MG63 (cell line): ENCODE measurements at places on chromosomes 5 and 9. TPM values are rescaled to one million over a fixed set of nuclear protein-coding genes. Genes with fewer than 3 reads are reported as not detected.
A peak's percentile ranks its signal among the peaks of the same experiment; 100 is the strongest.

DNA sequence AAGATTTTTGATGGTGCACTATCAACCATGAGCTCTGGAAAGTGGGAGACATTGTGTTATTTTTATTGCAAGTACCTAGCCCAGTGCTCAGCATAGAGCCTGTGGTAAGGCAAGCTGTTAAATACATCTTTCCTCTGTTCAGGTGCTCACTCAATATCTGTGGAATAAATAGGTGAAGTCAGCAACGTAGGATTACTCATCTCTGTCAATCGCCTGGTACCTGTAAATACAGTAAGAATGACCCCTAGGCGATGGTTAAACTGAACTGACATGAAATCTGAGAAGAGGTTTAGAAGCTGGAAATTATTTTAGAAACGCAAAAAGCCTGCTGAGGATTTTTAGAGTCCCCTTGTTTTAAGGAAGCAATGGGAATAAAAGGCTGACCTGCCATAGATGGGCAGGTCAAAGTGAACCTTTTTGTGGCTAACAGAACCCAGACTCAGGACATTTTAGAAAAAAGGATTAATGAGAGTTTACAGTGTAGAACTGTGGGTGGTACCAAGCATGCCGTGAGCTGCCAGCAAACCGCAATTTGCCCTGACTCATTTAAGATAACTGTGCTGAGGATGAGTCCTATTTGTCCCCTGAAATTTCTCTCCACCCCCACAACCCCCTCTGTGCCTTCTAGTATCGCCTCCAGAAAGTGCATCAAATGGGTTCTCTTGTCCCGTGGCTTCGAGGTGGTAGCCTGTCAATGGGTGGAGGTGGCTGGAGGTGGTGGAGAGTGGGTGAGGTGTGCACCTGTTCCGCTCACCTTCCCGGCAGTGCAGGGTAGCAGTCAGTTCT is 375.1 kb downstream of the MED10 start:
- DNase-seq, result peak; percentile 23

DNA sequence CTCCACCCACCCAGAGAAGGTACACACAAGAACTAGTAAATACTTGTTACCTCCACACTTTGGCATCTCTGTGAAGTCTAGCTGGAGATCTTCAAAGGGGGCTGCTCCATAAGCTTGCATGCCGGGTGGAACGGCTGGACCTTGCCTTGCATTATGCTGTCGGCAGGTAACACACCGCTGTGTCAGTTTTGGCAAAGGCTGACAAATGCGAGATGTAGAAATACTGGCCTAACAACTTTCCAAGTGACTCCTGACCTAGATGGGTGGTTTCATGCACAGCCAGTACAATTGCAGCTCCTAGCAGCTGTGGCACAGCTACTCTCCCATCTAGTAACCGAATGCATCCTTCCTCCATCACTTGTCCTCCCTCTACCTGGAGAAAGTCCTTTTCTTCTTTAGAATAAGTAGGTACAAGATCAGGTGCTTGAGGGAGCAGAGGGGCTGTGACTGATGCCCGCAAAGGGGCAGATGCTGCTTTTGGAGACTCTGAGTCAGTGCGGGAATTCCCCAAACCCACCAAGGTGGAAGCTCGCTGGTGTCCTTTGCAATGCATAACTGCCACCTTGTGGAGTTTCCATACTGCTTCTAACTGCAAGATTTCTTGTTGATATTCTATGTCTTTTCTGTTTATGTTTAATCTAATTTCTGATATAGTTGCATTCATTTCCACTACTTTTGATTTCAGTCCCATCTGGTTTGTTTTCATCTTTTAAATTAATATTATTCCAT is 78.4 kb downstream of the TMEM161B start:
- DNase-seq, result no peak

DNA sequence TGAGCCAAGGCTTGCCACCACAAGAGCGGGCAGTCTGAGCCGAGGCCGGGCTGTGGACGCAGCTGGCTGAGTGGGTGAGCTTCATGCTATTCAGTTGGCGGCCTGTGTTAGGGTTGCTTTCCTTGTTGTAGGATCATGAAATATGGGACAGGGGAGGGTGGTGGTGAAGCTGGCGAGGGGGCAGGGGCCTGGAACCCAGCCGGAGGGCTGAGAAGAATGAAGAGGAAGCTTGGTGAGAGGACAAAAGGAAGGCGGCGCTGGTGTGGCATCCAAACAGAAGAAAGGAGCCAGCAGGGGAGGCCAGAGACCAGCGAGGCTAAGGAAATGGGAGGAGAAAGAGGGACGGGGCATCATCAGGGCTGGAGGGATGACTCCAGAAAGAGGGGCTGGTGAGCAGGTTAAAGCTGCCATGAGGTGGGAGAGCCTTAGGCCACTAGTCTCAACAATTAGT is 18.3 kb downstream of the RALGPS1 start:
- no peak for DNase-seq

GRCh38 chr5:171512397-171512796 is 93.0 kb downstream of the FGF18 start:
- no peak for DNase-seq

DNA sequence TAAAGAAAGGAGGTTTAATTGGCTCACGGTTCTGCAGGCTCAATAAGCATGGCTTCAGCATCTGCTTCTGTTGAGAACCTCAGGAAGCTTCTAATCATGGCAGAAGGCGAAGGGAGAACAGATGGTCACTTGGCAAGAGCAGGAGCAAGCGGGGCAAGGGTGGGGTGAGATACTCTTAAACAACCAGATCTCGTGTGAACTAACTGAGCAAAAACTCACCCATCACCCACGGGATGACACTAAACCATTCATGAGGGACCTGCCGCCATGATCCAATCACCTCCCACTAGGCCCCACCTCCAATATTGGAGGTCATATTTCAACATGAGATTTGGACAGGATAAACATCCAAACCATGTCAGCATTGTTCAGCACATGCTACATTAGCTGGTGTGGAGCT is 89.1 kb upstream of the HAND1 start:
- no peak for DNase-seq

- DNase-seq, result no peak
Measured at GRCh38 chr5:149550594-149551226, 529 bp downstream of the CSNK1A1 start.

DNA sequence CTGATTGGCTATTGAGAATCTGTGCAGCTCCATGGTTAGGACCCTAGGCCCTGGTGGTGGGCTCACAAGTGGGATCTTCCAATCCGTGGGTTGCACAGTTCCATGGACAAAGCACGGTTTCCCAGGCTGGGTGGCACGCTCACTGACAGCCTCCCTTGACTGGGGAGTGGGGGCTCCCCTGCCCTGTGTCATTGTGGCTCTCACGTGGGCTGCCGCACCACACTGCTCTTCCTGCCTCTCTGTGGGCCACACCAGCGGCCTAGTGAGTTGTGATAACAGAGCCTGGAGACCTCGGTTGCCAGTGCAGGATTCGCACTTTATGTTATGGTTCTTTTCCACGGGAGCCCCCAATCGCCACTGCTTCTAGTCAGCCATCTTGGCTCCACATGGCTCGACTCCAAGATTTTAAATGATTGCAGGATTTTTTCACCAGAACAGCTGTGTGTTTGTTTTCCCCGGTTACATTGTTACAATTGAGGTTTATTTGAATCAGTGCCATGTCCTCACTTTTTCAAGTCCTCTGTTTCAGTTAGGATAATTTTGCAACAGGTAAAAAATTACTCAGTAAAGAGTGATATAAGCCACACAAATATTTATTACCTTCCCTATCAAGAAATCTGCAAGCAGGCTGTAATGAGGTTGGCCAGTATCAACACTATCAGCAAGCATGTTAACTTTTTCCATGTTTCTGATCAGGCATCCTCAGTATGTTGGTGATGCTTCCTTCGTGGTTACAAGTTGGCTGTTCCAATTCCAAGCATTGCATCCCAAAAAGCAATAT is 253.8 kb downstream of the ZNF608 start:
- DNase-seq, result no peak

DNA sequence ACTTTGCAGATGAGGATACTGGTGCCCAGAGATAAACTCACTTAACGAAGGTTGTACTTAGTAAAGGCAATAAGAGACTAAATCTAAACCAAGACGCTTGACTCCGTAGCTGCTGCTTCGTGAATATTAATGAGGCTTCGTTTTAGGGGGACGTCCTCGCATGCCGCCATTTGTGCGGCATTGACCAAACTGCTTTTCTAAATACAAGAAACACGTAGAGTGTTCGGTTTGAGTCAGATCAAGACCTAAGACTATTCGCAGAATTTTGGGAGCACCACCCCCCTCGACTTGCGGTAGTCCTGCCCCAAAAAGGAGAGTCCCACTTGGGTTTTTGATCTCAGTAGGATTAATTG is 1.1 kb downstream of the NPM1 start:
- peak; percentile 31 for DNase-seq

DNA sequence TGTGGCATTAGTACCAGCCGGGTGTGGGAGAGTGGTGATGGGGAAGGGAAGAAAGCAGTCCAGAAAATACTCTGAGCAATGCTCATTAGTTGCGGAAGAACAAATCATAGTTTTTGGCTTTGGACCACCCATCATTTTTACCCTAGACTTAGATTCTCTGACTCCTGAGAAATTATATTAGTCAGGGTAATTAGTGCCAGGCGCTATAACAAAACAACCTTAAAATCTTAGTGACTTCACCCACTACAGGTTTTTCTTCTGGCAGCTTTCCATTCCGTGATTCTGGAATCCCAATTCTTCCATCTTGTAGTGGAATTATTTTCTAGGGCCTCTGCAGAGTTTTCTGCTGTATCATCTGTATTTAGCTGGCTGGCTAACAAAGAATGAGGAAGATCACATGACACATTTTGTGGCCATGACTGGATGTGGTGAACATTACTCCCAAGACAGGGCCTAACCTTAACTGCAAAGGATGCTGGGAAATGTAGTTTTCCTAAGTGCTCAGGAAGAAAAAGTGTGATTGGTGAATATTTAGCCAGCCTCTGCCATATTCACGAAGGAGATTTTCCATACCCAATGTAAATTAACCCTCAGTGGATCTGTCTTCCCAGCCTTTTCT is 373.0 kb upstream of the MEF2C start:
- DNase-seq, result no peak

GRCh38 chr5:35212122-35212982 is 17.9 kb downstream of the PRLR start:
- DNase-seq, result no peak

DNA sequence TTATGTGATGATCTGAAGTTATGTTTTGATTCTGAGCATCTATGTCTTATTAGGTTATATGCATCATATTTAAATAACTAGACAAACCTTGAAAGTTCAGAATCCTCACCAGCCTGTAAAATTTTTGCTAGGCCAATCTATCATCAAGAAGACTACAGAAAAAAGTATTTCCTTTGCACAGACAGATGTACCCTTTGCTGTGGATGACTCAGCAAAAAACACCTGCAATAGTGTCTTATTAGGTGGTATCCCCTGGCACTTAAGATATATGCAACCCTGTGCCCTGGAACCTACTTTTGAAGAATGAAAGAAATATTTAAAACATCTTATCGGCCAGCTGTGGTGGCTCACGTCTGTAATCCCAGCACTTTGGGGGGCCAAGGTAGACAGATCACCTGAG is 130.6 kb downstream of the SLF1 start:
- DNase-seq, result no peak

The KCNV2 gene
- not detected in 2 replicates for total RNA-seq

The MAP1B gene
- total RNA-seq, result 45.2 and 52.1 TPM in 2 replicates

The LHX3 gene
- total RNA-seq, result not detected in 2 replicates
